Endothelial cell of umbilical vein (primary cell): ENCODE measurements at places on chromosomes 12 and 14. TPM values are rescaled to one million over a fixed set of nuclear protein-coding genes. Genes with fewer than 3 reads are reported as not detected.

Gene CCNT1
- 33.0 and 35.1 TPM in 2 replicates for total RNA-seq

Gene TAPBPL
- 9.9 and 11.7 TPM in 2 replicates for total RNA-seq

Gene SLC41A2
- total RNA-seq: 7.5 and 8.0 TPM in 2 replicates

Gene AMIGO2
- 7.5 and 8.7 TPM in 2 replicates for total RNA-seq

GRCh38 chr12:76518699-76519098, 40.9 kb downstream of the OSBPL8 start:
- no peak overlapping the region for H3K27ac ChIP-seq
- no peak overlapping the region for H3K4me3 ChIP-seq
- no peak for DNase-seq
- H3K4me1 ChIP-seq: peaks cover 16% of the 10 kb centered on the region
- no peaks in the 10 kb centered on the region for H3K27me3 ChIP-seq
- H3K36me3 ChIP-seq: no peaks in the 10 kb centered on the region

Gene ANKS1B
- total RNA-seq: 0.38 and 0.42 TPM in 2 replicates

DNA sequence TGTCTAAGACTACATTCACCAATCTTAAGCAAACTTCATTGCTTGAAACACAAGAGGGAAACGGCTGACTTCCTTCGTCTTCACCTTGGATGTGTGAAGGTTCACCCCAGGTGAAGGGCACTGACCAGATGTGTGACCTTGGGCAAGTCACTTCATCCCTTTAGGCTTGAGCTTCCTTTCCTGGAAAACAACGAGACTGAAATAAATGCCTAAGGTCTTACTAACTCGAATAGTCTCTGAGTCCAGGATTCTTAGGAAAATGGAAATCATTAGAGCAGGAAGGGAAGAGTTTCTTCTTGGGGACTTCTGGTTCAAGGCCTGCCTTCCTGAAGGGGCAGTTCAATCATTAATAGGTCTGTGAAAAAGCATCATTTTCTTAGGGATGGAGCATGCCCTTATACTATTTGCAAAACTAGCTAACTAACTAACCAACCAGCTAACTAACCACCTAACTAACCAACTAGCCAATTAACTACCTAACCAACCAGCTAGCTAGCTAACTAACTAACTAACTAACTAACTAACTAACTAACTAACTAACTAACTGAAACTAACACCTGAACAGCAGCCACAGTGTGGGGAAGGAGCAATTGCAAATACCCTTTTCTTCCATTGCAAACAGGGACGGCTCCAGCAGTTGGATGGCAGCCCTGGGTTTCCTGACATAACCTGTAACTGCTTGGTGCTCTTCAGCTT, 31.5 kb upstream of the EMP1 start:
- H3K36me3 ChIP-seq: no peaks in the 10 kb centered on the region
- no peaks in the 10 kb centered on the region for H3K27me3 ChIP-seq
- DNase-seq: peak; percentile 72
- peaks cover 34% of the 10 kb centered on the region for H3K4me1 ChIP-seq
- H3K4me3 ChIP-seq: no peak overlapping the region

DNA sequence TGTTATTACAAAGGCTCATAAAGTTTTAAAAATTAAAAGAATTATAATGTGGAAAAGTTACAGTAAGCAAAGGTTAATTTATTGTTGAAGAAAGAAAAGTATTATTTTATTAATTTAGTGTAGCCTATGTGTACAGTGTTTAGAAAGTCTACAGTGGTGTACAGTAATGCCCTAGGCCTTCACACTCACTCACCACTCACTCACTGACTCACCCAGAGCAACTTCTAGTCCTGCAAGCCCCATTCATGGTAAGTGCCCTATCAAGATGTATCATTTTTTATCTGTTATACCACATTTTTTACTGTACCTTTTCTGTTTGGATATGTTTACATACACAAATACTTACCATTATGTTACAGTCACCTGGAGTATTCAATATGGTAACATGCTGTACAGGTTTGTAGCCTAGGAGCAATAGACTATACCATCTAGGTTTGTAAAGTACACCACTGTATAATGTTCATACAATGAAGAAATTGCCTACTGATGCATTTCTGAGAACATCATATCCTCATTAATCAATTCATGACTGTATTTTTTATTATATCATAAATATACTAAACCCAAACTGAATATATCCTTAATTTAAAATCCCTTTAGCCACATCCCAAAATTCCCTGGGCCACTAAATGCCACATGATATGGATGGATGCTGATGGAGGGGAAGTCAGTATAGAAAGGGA, 43.6 kb upstream of the NID2 start:
- H3K27me3 ChIP-seq: peaks cover 2% of the 10 kb centered on the region
- no peaks in the 10 kb centered on the region for H3K4me1 ChIP-seq
- H3K4me3 ChIP-seq: no peak overlapping the region
- DNase-seq: no peak
- no peak overlapping the region for H3K27ac ChIP-seq
- H3K36me3 ChIP-seq: no peaks in the 10 kb centered on the region

Gene POTEG
- not detected in 2 replicates for total RNA-seq
